Left renal cortex interstitium (tissue), 4 donors: ENCODE measurements at places on chromosomes 1 and 21. TPM values are rescaled to one million over a fixed set of nuclear protein-coding genes. Genes with fewer than 3 reads are reported as not detected.

- DNase-seq, result no peak
These were observed 11.9 kb downstream of the ETS2 start for GRCh38 chr21:38817371-38818324.

The GREM2 gene
- polyA plus RNA-seq, result 0.61 TPM

DNA sequence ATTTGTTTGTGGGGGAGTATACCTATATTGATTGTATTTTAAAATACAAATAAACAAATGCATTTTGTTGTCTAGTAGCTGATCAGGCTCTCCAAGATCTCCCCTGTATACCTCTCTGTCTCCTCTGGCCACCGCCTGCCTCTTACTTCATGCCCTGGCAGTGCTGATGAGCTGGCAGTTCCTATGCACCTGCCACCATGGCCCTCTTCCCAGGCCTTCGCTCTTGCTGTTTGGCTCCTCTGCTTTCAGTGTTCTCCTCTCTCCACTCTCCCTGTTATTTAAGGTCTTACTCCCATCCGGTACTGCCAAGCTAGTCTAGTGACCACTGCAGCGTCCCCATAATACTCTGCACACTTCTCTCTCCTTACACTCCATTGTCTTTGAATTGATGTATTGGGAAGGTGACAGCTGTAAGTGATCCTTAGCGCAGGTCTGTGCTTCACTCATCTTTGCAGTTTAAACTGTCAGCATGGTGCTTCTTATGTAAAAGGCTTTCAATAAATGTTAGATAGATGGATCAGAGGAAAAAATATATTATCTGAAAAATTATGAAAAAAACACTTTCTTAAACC, 88.1 kb upstream of the ATP1A1 start:
- DNase-seq, result no peak

DNA sequence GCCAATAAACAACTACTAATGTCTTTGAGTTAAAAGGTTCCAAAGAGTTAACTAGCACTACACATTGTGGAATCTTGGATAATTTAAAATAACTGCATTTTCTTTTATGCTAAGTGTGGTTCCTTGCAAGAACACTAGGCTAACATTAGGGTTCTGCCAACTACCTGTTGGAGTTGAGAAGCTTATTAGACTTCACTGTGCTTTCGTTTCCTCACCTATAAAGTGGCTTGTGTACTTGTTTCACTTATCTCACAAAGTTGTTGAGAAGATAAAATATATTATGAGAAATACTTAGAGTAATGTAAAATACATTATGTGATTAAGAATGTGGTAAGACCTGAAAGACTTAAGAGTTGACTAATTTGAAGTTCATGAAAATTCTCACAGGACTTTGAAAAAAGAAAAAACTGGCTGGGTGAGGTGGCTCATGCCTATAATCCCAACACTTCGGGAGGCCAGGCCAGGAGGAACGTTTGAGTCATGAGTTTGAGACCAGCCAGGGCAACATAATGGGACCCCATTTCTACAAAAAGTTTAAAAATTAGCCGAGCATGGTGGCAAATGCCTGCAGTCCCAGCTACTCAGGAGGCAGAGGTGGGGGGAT, 5.6 kb upstream of the RRAGC start:
- DNase-seq, result no peak

- DNase-seq, result no peak
These were observed 37.9 kb upstream of the MPZL1 start for GRCh38 chr1:167683641-167684502.
